IPS DF 6.9 (cell line): ENCODE measurements at places on chromosomes 5 and 9.

GRCh38 chr9:21507483-21507790 is 25.3 kb upstream of the IFNE start:
- no peak for DNase-seq

DNA sequence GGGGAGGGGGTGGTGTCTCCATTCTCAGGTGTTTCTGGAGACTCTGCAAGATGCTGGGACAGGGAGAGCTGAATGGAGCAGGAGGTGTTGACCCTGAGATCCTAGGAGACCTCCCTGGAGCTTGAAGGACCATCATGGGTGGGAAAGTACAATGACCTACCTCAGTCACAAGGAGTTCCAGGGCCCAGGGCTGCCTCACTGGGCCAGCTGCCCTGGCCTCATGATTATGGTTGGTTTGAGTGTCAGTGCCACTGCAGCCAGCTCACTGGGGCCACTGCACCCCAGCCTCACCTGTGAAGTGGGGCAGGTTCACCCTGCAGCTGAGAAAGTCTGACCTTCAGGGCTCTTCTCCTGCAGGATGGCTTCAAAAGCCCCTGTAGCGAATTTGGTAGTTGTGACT is 372.5 kb downstream of the IRX2 start:
- no peak for DNase-seq

- DNase-seq: no peak
These were observed 15.6 kb upstream of the LVRN start for GRCh38 chr5:115946655-115947054.

- DNase-seq: no peak
These were observed 21.9 kb downstream of the OR2Y1 start for GRCh38 chr5:180717989-180718388.

DNA sequence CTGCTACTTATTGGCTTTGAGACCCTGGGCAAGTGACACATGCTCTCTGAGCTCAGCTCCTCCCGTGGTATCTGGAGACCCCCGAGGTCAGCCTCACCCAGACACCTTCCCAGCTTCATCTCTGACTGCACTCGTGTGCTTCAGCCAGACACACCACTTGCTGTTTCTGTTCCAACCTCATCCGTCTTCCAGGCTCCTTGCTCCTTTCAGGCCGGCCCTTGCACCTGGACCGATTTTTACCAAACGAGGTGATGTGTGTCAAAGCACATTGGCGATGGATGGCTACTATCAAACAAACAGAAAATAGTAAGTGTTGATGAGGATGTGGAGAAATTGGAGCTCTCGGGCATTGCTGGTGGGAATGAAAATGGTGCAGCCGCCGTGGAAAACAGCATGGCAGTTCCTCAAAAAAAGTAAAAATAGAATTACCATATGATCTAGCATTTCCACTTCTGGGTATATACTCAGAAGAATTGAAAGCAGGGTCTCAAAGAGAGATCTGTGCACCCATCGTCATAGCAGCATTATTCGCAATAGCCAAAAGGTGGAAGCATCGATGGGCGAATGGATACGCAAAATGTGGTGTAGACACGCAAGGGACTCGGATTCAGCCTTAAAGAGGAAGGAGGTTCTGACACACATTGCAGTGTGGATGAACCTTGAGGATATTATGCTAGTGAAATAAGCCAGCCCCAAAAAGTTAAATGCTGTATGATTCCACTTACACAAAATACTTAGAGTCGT is 96.1 kb upstream of the IER5L start:
- DNase-seq: no peak

DNA sequence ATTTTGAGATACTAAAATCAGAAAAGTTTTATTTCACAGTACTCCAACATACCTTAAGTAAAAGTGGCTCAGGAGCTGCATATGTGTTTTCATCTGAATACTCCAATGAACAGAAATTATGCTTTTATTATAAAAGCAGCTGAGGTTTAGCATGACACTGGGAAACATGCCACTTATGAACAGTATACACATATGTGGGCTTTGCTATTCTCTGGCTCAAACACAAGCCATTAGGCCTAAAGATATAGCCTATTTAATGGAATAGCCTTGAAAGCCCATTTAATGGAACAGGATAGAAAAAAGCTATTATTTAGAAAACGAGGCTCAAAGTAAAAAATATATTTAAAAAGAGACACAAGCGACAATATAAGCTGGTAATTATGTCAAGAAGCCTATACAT is 74.1 kb downstream of the SLC38A9 start:
- no peak for DNase-seq

DNA sequence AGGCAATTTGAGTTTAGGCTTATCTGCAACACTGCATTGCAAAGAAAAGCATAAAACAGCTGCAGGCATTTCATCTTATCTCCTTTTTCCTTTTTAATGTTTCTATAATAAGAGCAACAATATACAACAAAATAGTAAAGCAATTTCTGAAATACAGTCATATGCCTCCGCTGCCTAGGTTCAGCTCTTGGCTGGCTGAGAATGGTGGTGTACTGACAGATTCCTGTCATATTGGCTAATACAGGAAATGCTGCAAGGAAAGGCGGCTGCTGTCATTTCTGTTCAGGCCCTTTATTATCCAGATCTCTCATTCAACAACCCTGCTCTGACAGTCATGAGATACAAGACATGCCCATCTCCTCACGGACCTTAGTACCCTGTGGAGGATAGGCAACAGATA is 677.0 kb downstream of the TAF11L14 start:
- DNase-seq: no peak

DNA sequence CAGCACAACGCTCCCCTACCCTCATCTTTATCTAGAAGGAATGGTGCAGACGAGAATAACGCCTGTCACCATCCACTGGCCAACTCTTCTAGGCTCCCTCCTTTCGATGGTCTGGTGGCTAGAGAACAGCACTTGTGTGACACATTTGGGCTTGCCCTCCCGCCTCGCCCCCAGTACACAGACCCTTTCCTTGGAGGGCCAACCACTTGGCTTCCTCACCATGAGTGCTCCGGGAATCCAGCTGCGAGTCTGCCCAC is 1.4 kb downstream of the GNAQ start:
- DNase-seq: no peak

- no peak for DNase-seq
These were observed 63.2 kb upstream of the ELL2 start for GRCh38 chr5:96024683-96025475.

- no peak for DNase-seq
These were observed 563.9 kb upstream of the CLINT1 start for GRCh38 chr5:158422653-158423515.

- DNase-seq: no peak
These were observed 75.1 kb downstream of the ALDH7A1 start for GRCh38 chr5:126519637-126520592.

DNA sequence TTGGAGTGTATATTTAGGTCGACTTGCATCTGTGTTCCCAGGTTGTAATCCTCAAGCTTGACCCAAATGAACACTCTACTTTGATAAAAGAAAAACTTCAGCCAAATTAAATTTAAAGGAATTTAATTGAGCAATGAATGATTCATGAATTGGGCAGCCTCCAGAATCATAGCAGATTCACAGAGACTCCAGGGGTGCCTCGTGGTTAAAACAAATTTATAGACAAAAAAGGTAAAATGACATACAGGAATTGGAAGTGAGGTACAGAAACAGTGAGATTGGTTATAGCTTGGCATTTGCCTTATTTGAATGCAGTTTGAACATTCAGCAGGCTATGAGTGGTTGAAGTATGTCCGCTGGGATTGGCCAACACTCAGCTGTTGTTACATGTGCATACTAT is 21.6 kb upstream of the SPATA31D4 start:
- DNase-seq: no peak

DNA sequence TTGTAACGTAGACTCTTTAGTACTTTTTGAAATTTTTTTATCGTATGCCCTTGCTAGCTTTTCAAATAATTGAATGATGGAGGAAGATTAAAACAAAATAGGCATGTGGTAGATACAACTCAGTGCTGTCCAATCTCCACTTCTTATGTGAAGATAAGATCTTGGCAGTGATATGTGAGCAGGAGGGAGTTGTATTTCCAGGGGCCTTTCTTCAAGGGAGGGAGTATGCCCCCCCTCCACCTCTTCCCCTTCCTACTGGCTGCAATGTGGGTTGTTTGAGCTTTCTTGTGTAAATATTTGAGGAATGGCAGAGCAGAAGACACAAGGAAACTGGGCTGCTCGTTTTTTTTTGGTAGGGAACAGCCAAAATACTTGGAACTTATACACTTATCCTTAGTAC is 374.9 kb downstream of the PSAT1 start:
- DNase-seq: no peak

DNA sequence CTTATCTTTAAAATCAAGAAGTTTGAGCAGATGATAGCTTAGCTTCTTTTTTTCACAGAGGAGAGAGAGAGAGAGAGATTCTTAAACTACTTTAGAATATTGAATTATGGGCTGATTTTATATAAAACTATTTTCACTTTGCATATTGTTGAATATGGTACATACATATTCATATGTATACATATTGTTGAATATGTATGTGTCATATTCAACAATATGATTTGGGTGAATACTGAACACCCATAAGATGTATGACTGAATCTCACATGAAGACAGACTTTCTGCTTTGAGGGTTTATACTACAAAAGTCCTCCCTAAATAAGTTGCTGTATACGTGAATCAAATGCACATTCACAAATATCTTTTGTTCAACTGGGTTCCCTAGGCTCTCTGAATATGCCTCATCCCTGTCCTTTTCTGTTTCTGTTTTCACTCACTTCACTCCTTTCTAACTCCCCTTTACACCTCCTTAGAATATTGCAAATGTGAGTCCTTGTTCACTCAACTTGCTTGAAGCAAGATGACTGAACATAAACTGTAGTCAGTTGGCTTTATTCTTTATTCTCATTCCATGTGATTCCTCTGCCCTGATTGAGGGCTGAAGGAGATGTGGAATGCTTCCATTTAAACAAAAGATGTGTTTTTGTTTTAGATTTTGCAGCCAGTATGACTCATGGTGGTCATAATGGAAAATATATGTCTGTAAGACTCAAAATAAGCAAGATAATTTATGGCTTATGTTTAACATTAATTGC is 225.4 kb upstream of the DAB2 start:
- no peak for DNase-seq

GRCh38 chr5:38745836-38746732 is 99.7 kb upstream of the OSMR start:
- no peak for DNase-seq

DNA sequence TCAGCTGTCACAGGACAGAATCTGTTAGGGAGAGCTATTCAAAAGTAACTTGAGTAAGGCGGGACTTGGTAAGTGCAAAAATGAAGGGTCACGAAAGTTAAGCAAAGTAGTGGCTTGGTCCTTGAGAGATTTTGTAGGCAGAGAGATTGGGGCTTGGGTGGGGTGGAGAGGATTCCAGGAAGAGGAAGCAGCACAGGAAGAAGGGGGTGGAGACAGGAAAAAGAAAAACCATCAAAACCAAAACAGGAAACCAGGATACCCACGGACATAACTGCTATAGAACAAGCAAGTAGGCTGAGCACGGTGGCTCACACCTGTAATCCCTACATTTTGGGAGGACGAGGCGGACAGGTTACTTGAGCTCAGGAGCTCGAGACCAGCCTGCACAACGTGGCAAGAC is 3.7 kb downstream of the ROPN1L start:
- DNase-seq: no peak

DNA sequence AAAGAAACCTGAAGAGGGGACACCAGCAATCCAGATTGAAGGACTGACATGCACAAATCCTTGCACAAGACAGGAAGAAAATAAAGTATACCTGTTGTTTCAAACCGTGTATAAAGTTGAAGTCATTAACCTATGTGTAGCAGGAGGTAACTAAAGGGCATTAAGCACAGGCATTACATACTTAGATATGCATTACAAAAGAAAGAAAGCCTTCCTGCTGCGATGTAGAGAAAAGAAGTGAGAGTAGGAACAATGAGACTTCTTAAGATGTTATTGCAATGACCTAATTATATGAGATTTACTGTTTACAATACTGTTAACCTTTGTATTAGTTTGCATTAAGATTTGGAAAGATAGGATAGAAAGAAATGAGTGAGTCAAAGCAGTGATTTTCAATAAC is 308.9 kb upstream of the PTPRD start:
- peak; percentile 61 for DNase-seq

- DNase-seq: no peak
These were observed 270.2 kb downstream of the TMEM167A start for GRCh38 chr5:82807021-82807420.

GRCh38 chr5:65768723-65769346 is 46.8 kb downstream of the NLN start:
- DNase-seq: no peak

- DNase-seq: no peak
These were observed 3.8 kb downstream of the LARP1 start for GRCh38 chr5:154758977-154759376.

GRCh38 chr5:102798104-102798785 is 43.1 kb downstream of the PAM start:
- DNase-seq: no peak

GRCh38 chr5:110460837-110461236 is 265.6 kb downstream of the TMEM232 start:
- no peak for DNase-seq

GRCh38 chr5:100550531-100551051 is 15.4 kb downstream of the FAM174A start:
- DNase-seq: no peak

- DNase-seq: no peak
These were observed 23.6 kb upstream of the CEMIP2 start for GRCh38 chr9:71791875-71792274.

DNA sequence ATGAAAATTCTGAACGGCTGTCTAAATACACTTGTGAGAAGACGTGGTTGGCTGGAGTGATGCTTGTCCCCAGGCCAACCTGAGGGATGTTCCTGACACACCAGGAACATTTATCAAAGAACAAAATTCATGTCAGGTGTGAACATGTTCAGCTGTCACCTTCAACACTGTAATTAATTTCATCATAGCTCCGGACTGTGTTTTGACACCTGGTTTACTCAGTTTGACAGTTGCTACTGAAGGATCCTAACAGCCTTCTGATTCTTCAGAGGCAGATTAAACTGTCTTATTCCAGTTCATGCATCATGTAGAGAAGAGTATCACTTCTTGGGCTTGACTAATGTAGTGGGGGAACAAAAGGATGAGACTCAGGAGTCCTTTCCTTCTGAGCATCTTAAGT is 134.1 kb downstream of the NPR3 start:
- no peak for DNase-seq

- DNase-seq: no peak
These were observed 1099.9 kb upstream of the DMAC1 start for GRCh38 chr9:8899511-8899910.

GRCh38 chr5:4199049-4199841 is 603.6 kb downstream of the IRX1 start:
- DNase-seq: no peak

DNA sequence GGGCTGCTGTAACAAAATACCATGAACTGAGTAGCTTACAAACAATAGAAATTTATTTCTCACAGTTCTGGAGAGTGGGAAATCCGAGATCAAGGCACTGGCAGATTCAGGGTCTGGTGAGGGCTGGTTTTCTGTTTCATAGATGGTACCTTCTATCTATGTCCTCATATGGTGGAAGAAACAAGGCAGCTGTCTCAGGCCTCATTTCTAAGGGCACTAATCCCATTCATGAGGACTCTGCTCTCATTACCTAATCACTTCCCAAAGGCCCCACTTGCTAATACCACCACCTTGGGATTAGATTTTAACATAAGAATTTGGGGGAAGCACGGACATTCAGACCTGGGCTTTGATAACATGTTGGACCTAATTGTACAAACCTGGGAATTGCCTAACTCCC is 13.5 kb downstream of the RFESD start:
- DNase-seq: no peak

- DNase-seq: no peak
These were observed 19.4 kb downstream of the CXCL14 start for GRCh38 chr5:135559354-135559753.

GRCh38 chr9:27453860-27454553 is 70.1 kb upstream of the IFNK start:
- no peak for DNase-seq

GRCh38 chr9:123028136-123028535 is 5.3 kb upstream of the GPR21 start:
- no peak for DNase-seq
